ENCODE measurements at places on chromosomes 3 and 15.

GRCh38 chr3:133439563-133439962, 39.7 kb downstream of the BFSP2 start:
- DNase-seq = no peak

DNA sequence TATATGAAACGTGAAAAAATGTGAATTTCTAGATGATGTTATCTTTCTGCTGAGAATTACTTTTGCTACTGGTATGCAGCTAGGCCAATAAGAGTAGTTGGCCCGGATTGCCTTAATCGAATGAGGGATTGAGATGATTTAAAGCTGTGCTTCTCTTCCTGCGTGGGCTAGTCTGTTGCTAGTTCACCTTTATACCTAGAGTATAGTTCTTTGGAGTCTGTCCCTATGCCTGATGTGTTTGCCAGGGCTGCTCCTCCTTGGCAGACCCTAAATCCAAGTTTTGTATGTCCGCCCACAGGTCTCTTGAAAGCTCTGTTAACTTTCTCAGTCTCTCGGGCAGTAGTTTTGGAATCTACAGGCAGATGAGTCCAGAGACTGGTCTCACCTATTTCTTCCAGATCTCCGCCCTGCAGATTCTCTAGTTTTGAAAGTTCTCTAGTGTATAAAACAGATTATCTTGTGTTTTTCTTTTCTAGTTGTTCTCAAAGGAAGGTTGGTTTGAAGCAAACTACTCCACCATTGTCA, 64.9 kb downstream of the MEF2A start:
- DNase-seq = no peak

- no peak for DNase-seq
Measured at GRCh38 chr3:113018536-113019181, 27.9 kb downstream of the GTPBP8 start.

GRCh38 chr3:60133269-60134162, 1083.7 kb upstream of the CFAP20DC start:
- DNase-seq = no peak

GRCh38 chr3:140276703-140277102, 341.7 kb downstream of the CLSTN2 start:
- no peak for DNase-seq

GRCh38 chr3:142904639-142905436, 16.0 kb upstream of the PCOLCE2 start:
- no peak for DNase-seq

GRCh38 chr3:43695863-43696262, 5.1 kb downstream of the ABHD5 start:
- DNase-seq = no peak

- DNase-seq = no peak
Measured at GRCh38 chr3:114884213-114884923, 262.7 kb downstream of the ZBTB20 start.

DNA sequence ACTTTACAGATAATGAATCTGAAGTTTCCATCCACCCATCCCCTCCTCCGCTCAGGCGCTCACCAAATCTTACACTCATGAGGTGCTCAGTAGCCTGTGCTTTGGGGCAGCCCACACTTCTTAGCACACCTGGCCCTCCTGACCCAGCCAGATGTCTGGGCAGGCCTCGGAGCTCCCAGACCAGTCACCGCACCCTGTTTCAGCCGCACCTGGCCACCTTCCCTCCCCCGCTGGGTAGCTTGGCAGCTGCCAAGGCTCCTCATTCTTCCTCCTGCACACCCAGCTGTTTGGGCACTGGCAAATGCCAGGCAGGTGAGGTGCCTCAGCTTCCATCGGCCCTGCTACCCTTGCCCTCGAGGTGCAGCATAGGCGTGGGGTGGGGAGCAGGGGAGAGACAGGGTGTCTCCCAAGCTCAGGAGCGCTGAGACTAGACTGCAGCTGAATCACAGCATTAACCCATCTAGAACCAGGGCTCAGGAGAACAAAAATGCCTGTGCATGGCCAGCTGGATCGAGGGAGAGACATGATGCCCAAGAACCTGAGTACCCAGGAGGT, 45.8 kb downstream of the CDC25A start:
- DNase-seq = no peak

DNA sequence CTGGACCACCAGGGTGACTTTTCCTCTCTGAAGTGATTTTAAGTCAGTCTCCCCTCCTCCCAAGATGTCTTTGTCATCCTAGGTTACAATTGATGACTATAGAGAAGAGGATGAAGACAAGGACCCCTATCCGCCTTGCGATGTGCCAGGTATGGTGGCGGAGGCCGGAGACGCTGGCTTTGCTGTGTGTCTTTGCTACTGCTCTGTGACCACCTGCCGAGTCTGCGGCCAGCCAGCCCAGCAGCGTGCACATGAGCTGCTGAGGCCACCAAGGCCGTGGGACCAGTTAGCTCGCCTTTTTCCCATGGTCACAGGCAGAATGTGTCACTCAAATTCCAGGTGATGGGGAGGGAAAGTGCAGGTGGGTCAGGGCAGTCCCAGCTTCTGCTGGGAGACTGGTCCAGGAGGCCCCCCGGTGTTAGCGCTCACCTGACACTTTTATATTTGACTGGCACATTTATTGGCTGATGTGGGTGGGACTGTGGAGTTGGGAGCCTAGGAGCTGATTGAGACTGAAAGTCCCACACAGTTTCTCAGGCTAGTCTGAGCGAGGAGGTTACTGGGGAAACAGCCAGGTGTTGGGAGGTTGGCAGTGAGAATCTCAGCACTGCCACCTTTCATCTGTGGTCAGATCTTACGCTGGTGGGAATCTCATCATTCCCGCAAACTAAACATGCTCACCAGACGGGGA, 114.1 kb downstream of the CHDH start:
- no peak for DNase-seq

DNA sequence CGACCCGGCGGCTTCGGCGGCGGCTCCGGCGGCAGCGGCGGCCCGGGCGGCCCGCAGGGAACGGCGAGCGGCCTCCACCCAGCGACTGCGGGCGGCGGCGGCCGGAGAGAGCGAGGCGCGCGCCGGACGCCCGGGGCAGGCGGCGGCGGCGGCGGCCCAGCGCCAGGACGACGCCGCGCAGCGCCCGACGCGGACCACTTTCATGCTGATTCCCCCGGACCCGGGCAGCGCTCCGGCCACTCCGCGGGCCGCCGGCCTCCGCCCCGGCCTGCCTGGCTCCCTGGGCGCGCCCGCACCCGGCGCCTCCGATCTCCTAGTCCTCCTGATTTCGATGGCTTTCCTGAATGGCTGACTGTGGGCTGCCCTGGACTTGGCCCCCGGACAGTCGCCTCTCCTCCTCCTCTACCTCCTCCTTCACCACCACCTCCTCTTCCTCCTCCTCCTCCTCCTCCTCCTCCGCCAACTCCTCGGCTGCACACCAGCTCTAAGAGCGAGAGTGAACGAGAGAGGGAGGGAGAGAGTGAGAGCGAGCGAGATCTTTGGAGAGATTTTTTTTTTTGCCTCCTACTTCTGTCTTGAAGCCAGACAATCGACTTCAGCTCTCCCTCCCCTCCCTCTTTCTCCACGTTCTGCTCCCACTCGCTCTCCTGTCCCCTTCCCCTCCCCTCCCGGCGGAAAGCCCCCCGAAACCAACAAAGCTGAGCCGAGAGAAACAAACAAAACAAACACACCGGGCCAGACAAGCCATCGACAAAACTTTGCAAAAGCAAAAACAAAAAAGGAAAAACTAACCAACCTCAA, 844 bp downstream of the NR2F2 start:
- DNase-seq = no peak

DNA sequence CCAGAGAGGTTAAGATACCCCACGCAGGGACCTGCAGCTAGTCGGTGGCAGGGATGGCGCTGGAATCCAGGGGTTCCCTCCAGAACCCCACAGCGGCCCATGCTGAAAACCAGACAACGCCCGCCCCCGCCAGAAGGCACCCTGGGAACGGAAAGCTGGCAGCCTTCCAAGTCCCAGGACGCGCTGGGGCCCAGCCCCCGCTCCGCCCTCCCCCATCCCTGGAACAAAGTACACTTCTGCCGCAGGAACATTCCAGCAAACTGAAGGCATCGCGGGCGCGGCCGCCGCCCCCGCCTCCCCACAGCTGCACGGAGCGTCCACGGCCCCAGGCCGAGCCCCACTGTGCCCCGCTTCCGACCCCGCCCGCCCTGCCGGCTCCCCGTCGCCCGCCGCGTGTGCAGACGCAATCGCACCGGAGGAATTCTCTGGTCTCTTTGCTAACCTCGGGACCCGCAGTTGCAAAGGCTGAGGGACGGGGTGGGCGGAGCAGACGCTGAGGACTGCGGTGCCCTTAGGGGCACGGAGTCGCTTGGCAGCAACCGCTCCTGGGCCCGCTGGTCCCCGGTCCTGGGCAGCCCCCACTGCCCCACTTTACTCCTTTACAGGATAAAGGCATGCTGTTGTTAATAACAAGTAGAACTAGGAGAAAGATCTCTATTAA, 44.8 kb upstream of the RNU6-1 start:
- no peak for DNase-seq
